ENCODE measurements at places on chromosomes 13 and 19.

GRCh38 chr13:41809962-41810361 is 150.9 kb downstream of the VWA8 start:
- DNase-seq = no peak

GRCh38 chr13:100921139-100921538 is 246.5 kb upstream of the TMTC4 start:
- DNase-seq = no peak

DNA sequence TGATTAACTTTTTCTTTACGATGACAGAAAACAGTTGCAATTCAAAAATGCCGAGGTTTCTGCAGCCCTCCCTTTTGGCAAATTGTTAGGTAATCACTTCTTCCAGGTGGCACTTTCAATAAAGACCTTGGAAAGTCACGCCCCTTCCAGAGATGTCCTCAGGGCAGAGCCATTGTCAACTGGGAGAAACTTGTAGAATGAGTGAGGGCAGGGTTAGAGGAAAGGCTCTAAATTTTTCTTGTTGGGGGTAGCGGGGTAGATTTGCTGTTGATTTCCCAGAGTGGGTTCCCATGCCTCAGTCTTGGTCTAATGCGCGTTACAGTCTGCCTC is 421.1 kb downstream of the FGF9 start:
- DNase-seq = no peak

- DNase-seq = no peak
Observed at GRCh38 chr13:56923626-56924140, 217.0 kb upstream of the PRR20A start.

- DNase-seq = no peak
Observed at GRCh38 chr19:13868663-13869062, 8.3 kb upstream of the NANOS3 start.

- DNase-seq = no peak
Observed at GRCh38 chr13:36712770-36713169, 39.0 kb downstream of the SERTM1 start.
